ENCODE measurements at places on chromosomes 6 and 20. TPM values are rescaled to one million over a fixed set of nuclear protein-coding genes. Genes with fewer than 3 reads are reported as not detected.
A peak's percentile ranks its signal among the peaks of the same experiment; 100 is the strongest.

RIMS1 gene
- total RNA-seq: 1.2 TPM

LIN28B gene
- total RNA-seq: not detected

- DNase-seq: no peak
These were observed 57.7 kb downstream of the PPP1R16B start for GRCh38 chr20:38863024-38863851.

DNA sequence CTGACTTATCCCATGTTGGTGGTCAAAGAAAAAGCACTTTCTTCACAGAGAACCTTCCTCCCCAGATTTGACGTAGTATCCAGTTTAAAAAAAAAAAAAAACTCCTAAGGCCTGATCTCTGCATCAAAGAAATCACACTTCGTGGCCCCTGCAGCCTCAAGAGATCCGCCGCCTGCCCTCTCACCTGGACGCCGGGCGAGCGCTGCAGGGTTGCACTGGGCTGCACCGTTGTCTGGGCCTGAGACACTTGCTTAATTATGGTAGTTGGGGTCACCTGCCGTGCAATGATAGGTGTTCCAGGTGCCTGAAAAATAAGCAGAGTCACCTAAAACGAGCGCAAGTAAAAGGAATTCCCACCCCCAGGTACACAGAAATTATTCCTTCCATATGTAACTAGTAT, 53.0 kb downstream of the TAF4 start:
- DNase-seq: no peak

GRCh38 chr6:21836772-21837425, 243.3 kb downstream of the SOX4 start:
- no peak for DNase-seq

DNA sequence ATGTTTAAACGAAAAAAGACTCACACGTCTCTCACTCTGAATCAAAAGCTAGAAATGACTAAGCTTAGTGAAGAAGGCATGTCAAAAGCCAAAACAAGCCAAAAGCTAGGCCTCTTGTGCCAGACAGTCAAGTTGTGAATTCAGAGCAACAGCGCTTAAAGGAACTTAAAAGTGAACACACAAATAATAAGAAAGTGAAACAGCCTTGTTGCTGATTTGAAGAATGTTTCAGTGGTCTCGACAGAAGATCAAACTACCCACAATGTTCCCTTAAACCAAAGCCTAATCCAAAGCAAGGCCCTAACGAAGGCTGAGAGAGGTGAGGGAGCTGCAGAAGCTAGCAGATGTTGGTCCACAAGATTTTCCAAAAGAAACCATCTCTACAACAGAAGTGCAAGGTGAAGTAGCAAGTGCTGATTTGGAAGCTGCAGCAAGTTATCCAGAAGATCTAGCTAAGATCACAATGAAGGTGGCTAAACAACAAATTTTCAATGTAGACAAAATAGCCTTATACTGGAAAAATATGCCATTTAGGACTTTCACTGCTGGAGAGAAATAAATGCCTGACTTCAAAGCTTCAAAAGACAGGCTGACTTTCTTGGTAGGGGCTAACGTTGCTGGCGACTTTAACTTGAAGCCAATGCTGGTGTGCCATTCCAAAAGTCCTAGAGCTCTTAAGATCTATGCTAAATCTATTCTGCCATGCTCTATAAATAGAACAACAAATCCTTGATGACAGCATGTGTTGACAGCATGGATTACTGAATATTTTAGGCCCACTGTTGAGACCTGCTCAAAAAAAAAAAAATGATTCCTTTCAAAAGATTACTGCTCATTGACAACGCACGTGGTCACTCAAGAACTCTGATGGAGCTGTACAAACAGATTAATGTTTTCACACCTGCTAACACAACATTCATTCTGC, 40.3 kb downstream of the SEC63 start:
- DNase-seq: no peak

DNA sequence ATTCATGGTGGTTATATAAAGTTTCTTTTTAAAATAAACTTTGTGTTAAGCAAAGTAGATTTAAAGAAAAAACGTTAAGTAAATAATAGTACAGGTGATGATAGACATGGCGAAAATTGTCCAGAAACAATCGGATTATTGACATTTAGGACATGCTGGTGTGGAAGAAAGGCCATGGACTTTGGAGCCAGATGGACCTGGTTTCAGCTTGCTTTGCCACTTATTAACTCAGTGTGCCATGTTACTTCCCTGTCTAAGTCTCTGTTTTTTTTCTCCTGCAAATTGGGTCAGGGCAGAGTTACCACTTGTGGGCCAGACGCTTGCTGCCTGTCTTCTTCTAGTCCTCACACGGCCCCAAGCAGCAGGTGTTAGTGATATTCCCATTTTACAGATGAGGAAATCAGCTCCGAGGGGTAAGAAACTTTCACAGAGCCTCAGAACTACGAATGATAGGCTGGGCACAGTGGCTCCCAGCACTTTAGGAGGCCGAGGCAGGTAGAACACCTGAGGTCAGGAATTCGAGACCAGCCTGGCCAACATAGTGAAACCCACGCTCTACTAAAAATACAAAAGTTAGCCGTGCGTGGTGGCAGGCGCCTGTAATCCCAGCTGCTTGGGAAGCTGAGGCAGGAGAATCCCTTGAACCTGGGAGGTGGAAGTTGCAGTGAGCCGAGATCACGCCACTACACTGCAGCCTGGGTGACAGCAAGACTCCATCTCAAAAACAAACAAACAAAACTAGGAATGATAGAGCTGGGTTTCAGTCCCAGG, 12.4 kb downstream of the KIF3B start:
- no peak for DNase-seq

DNA sequence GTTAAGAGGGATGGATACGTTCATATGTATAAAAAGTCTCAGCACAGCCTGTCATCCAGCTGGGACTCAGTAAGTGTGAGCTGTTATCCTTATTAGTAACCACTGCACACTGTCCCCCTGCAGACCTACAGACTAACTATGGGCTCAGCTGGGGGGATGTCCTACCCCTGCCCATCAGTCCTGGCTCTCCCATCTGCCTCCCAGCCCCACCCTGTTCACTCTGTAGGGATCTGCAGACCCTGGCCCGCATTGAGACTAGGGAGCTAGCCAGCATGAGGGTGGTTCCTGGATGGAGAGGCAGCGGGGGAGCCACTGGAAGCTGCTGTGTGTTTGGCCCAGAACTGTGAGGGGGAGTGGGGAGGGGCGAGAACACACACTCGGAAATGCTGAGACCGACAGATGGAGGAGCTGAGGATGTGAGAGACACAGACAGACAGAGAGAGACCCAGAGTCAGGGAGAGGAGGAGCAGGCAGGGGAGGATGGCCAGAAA, 17.1 kb downstream of the XKR7 start:
- DNase-seq: no peak

DNA sequence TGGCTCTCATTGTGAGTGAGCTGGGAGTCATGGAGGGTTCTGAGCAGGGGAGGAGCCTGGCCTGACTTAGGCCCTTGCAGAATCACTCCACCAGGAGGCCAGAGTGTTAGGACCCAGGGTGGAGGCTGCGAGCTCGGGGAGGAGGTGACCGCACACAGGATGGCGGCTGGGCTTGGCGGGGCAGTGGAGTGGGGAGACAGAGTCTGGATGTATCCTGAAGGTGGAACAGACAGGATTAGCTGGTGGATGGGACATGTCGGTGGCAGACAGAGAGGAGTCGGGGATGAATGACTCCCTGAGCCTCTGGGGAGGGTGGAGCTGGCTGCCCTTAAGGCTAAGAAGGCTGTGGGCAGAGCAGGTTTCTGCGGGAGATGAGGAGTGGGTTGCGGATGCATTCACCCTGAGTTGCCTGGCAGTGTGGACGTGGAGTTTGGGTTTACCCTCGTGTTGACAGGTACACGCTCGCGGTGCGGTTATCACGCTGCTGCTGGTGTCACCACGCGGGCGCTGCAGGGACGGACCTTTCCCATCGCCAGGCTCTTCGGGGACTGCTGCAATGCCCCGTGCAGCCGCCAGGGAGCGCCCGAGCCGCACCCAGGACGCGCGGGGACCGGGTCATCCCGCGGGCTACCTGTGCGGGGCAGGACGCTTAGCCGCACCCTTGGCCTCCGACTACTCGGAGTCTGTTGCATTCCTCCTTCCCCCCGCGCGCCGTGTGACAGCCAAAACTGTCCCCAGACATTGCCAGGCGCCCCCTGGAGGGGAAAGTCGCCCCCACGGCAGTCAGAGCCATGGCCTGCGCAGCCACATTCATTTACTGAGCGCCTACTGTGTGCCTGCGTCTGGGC, 43.0 kb upstream of the PTGIS start:
- DNase-seq: peak; percentile 92

Data from cardiac septum (tissue), 1 donor.